ENCODE measurements at places on chromosomes 3 and 15. TPM values are rescaled to one million over a fixed set of nuclear protein-coding genes. Genes with fewer than 3 reads are reported as not detected.

Gene PFKFB4
- total RNA-seq, result 10.0 TPM

Gene UACA
- 77.1 TPM for total RNA-seq

Gene VPS33B
- 16.9 TPM for total RNA-seq

Gene ADGRG7
- total RNA-seq, result 15.6 TPM

Gene LRTM1
- not detected for total RNA-seq

Gene CCDC54
- total RNA-seq, result not detected

Gene UROC1
- not detected for total RNA-seq

Gene AMOTL2
- total RNA-seq, result 18.7 TPM

Gene EIF3J
- 49.1 TPM for total RNA-seq
